T47D (cell line): ENCODE measurements at places on chromosomes 3 and 15.

- DNase-seq = no peak
These were observed 26.6 kb downstream of the DCP1A start for GRCh38 chr3:53320697-53321096.

DNA sequence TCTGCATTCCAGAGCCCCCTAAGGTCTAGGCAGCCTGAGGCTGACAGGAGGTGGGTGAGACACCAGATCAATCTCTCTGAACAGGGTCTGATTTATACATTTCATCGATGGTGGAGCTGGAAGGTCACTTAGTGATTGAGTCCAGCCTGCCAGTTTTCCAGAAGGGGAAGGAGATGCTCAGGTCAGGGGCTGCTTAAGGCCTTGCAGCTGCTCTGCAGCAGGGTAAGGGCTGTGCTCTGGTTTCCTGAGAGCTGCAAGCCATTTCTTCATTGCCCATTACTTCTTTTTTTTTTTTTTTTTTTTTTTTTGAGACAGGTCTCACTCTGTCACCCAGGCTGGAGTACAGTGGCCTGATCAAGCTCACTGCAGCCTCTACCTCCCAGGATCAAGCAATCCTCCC is 10.7 kb downstream of the TADA3 start:
- no peak for DNase-seq

DNA sequence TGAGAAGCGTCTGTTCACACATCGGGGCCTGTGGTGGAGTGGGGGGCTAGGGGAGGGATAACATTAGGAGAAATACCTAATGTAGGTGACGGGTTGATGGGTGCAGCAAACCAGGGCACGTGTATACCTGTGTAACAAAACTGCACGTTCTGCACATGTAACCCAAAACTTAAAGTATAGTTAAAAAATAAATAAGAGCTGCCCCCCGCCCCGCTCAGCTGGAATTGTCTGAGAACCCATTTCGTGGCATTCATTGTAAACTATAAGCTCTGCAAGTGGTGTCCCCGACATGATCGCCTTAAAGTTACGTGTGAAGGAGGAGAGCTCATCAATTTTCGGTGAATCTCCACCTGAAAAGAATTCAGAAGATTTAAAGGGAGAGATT is 7.3 kb upstream of the LIPH start:
- no peak for DNase-seq

- peak; percentile 31 for DNase-seq
These were observed 102.1 kb downstream of the SRGAP3 start for GRCh38 chr3:9147215-9147895.

DNA sequence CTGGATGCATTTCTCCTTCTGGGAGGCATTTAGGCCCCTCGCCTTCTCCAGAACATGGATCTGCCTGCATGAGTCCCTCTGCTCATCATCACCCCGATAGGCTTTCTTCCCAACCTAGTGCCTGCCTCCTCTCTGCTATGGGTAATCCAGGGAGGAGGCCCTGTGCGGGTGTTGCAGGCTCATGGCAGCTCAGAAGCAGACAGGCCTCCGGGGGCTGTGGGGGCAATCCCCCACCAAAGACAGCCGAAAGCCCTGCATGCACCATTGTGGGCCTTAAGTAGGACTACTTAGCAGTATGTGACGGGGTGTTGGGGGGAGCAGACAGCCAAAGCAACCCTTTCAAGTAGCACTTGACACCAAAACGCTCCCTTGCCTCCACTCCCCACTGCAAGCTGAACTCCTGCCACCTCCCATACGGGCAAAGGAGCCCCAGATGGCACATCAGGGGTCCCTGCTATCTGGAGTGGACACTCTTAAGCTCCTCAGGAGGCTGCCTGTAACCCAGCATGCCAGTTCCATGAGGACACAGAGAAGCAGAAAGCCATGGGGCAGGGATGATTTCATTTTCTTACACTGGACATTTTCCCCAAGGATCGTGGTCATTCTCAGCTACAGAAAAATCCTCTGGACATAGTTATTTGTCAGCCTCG is 98.8 kb upstream of the HACD2 start:
- DNase-seq = no peak

DNA sequence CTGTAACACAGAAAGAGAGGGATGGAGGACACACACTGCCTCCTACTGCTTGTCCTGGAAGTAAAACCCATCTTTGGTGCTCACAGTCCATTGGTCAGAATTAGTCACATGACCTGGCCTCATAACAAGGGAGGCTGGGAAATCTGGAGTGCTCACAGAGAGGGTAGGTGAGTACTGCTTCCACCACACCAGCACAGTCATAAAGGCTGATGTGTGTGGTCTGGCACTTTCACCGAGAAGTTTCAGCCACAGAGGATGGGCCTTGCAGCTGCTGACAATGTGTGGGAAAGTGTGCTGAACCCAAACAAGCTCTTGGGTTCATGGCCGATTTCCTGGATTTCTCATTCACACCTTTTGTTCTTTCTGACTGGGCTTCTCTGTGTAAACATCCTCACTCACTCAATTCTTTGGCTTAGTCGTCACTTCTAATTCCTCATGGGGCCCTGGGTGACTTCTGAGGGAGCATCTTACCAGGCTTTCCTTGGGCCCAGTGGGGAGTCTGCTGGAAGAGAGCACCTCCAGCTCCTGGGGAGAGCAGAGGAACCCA is 100.7 kb downstream of the ASB7 start:
- no peak for DNase-seq

GRCh38 chr3:14452740-14453710 is 50.6 kb downstream of the SLC6A6 start:
- DNase-seq = no peak

DNA sequence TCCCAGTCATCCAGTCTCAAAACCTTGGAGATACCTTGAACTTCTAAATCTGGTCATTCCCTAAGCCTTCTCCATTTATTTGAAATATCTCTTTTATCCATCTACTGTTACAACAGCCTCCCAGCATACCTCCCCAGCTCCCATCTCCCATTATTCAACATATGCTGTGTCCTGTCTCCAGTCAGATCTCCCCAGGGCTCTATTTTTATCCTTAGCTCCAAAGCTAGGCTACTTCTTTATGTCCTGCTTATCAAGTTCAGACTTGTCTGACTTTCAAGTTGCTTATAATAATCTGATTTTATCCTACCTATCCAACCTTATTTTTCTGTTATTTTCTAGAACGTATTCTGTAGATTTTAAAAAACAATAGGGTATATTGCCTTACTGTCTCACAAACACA is 44.2 kb downstream of the IQGAP1 start:
- DNase-seq = no peak

- no peak for DNase-seq
These were observed 78.7 kb downstream of the CRYGS start for GRCh38 chr3:186465508-186465907.

GRCh38 chr3:31219131-31219843 is 313.4 kb upstream of the STT3B start:
- no peak for DNase-seq

DNA sequence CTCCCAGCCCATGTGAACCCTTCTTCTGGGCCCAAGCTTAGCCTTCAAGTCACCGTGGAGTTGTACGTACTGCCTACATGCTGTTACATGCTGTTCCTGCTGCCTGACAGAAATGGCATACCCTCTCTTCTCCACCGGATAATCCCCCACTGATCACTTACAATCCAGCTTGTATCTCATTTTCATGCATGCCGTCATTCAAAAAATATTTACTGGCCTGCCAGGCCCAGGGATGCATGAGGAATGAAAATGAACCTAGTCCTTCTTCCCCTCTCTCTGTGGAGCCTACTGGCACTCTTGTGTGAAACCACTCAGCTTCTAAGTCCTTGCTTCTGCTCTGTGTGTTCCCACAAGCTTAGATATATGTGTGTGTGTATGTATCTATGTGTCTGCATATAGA is 60.6 kb downstream of the WNT5A start:
- DNase-seq = no peak

DNA sequence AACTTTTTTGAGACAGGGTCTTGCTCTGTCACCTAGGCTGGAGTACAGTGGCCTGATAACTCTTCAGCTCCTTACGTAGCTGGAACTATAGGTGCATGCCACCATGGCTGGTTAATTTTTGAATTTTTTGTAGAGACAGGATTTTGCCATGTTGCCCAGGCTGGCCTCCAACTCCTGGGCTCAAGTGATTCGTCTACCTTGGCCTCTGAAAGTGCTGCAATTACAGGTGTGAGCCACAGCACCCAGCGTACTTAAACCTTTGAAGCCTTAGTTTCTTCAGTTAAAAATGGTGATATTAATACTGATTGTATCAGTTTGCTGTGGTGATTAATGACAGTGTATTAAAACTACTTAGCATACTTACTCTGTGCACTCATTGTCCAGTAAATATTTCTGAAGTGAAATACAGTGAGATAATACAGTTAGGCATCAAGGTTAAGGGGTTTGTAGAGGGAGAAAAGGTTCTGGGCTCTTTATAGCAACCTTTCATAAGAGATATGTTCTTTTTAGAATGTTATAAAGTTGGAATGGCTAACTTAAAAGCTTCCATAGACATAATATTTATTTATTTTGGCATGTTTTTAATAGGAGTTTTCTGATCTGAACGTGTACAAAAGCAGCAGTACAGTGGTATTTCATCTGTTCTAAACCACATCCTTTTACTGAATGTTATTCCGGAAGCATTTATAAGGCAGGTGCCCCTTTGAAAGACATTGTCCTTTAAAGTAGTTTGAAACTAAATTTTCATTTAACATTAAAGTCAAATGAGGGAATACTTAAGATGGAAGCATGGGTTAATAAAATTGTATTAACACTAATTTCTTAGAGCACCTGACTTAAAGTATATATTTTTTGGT is 23.6 kb downstream of the NCK1 start:
- no peak for DNase-seq

GRCh38 chr3:14289590-14290461 is 111.2 kb downstream of the LSM3 start:
- no peak for DNase-seq

GRCh38 chr3:143961342-143961741 is 10.3 kb upstream of the DIPK2A start:
- peak; percentile 46 for DNase-seq

GRCh38 chr3:52088445-52089367 is 32.3 kb upstream of the DUSP7 start:
- no peak for DNase-seq

- DNase-seq = no peak
These were observed 23.2 kb downstream of the ZNF445 start for GRCh38 chr3:44454258-44454657.

- DNase-seq = peak; percentile 69
These were observed 62.6 kb downstream of the DUT start for GRCh38 chr15:48393645-48394506.

GRCh38 chr3:47011371-47011770 is 31.9 kb downstream of the NBEAL2 start:
- no peak for DNase-seq

- DNase-seq = peak; percentile 18
These were observed 47.8 kb downstream of the OIP5 start for GRCh38 chr15:41284427-41285177.
